ENCODE measurements at places on chromosomes 4 and X.

- DNase-seq: no peak
These were observed 260.1 kb downstream of the EVC2 start for GRCh38 chr4:5448221-5448620.

DNA sequence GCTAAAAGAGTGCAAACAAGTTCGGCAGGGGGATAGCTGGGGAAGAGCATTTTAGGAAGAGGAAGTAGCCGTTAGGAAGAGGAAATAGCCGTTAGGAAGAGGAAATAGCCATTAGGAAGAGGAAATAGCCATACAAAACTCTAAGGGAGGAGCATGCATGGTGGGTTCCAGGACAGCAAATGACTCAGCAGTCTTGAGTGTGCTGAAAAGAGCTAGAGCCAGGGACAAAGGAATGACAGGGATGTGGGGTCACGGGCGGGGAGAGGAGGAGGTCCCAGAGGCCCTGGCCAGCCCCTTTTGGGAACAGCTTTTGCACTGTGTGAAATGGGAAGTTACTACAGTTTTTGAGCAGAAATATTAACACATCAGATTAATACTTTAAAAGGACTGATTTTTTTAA lies 882.6 kb downstream of the TRIML1 start:
- DNase-seq: no peak

DNA sequence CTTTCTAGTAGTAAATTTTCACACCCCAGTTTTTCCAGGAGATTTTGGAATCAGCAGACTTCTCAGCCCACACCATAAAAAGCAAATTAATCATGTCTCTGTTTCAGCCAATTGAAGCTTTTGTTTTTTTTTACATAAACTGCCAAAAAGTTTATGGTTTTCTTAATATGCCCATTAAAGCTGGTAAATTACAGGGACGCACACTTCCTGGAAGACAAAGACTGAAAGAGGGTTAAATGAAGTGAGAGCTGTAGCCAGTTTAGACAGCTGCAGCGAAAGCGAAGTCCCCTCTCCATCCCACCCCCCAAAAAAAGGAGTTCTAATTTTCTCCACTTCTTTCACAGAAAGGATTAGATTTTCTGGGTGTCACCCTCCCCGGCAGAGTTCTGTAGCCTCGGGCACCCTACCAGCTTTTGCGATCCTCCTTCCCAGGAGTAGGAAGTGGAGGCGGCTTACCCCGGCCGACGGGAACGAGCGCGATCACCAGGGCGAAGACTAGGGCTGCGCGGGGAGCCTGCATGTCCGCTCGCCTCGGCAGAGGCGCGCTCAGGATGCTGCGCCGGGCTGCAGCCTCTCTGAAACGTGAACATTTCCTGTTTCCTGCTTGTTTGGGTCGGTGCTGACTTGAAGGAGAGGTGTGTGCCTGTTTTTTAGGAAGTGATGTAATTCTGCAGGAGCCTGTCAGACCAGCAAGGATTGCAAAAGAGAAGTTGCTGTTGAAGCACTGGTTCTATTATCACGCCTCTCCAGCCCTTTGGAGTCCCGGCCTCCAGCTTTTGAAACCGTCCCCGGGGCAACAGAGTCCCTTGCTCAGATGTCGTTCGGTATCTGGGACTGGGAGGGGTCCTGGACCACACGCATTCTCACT lies at the start of gene TMEM154:
Gene TMEM154, minus strand, starts transcription at position 584 of the 868 bp plus-strand sequence. Its CDS starts 64 bp downstream, at position 520.
- DNase-seq: peak; percentile 79

DNA sequence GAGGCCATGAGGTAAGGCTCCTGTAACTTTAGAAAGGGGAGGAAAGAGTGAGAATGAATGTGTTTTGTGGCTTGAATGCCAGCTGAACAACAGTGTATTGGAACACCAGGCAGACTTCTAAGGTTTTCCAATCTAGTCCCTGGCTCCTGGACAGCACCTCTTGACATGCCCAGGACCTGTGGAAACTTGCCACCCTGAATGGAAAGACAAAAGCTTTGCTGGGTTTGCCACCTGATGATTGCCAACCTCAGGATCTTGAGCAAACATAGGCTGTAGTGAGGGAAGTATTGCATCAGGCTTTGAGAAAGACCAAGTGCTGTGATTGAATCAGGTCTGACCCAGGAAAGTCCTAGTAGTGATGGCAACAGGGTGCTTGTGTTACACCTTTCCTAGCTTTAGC lies 1393.1 kb upstream of the DIAPH2 start:
- no peak for DNase-seq

- no peak for DNase-seq
These were observed 150.8 kb downstream of the PTTG2 start for GRCh38 chr4:38111024-38111423.

DNA sequence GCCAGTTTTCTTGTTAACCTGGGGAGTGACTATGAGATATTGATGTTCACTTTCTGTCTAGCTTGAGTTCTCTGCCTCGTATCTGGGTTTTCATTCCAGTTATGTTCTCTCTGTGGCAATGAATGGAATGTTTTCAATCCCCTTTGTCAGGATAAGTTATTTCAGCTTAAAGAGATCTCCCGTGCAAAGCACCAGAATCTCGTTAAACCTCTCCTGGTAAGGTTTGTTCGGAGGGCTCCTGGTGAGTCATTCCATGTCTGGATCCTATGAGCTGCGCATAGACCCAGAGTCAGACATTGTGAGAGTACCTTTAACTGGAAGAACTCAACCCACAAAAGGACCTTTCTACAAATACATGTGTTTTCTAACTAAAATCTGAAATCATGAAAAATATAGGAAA lies 51.0 kb downstream of the KDR start:
- DNase-seq: no peak

DNA sequence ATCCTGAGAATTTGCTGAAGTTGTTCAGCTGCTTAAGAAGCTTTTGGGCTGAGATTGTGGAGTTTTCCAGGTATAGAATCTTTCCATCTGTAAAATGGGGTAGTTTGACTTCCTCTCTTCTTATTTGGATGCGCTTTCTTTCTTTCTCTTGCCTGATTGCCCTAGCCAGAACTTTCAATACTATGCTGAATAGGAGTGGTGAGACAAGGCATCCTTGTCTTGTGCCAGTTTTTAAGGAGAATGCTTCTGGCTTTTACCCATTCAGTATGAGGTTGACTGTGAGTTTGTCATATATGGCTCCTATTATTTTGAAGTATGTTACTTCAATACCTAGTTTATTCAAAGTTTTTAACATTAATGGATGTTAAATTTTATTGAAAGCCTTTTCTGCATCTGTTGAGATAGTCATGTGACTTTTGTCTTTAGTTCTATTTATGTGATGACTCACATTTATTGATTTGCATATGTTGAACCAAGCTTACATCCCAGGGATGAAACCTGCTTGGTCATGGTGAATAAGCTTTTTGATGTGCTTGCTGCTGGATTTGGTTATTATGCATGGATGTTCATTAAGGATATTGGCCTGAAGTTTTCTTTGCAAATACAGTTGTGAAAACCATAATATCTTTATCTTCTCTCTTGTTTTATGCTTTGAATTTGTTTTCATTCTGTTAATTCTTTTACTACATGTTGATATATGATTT lies 573.8 kb upstream of the NDST4 start:
- no peak for DNase-seq

GRCh38 chrX:134821370-134821769 lies 163.1 kb upstream of the PLAC1 start:
- DNase-seq: no peak

- DNase-seq: no peak
These were observed 257.7 kb downstream of the ADAMTS3 start for GRCh38 chr4:72311291-72311690.

DNA sequence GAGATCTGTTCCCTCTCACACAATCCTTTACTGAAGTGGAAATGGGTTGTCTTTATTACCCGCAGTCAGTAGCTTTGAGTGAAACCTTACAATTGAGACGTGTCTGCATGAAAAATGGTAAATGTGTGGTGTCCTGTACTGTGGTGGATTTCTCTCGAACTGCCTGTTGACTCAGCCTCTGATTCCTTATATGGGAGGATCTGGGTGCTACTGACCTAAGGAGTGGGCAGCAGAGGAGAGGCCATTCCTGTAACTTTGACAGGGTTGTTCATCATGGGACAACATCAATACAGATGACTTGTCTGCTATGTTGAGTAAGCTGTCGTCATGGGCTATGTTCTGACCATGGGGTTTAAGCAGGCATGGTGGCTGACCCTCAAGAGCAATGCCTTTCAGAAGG lies 159.6 kb upstream of the WDR1 start:
- DNase-seq: no peak

GRCh38 chrX:15413101-15413500 lies 28.9 kb upstream of the VEGFD start:
- DNase-seq: no peak

DNA sequence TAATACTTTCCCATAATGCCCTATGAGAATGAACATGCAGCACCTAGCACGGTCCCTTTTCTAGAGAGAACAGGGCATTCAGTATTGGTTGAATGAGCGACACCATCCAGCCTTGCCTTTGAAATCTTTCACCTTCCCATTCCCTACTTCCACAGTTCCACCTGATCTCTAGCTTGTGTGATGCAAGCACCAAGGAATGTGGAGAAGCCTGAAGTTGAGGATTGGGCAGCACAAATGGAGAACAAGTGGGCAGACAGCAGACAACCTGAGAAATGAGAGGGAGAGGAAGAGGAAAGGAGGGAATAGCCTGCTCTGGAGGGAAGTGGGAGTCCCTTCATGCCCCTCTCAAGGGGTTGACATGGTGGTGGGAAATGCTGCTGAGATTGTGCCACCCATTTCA lies 365.1 kb upstream of the CXorf51A start:
- DNase-seq: no peak

GRCh38 chrX:129959493-129959832 lies 23.0 kb upstream of the BCORL1 start:
- DNase-seq: no peak

- DNase-seq: no peak
These were observed 24.0 kb upstream of the DRP2 start for GRCh38 chrX:101195442-101196173.

DNA sequence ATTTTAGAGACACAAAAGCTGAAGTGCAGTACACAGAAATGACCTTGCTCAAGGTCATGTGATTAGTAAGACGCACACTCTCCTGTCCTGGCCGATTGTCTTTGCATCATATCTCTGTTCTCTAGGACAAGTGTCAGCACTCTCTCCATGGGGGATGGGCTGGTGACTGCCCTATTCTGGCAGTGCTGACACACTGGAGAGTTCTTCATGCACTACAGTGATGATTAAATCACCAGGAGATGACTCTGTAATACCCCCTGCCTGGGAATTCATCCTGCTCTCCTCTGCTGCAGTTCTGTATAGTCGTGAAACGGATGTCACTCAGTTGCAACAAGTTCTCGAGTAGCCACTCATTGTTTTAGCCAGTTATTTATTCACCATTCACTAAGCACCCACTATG lies 5.3 kb upstream of the SHISA3 start:
- no peak for DNase-seq

DNA sequence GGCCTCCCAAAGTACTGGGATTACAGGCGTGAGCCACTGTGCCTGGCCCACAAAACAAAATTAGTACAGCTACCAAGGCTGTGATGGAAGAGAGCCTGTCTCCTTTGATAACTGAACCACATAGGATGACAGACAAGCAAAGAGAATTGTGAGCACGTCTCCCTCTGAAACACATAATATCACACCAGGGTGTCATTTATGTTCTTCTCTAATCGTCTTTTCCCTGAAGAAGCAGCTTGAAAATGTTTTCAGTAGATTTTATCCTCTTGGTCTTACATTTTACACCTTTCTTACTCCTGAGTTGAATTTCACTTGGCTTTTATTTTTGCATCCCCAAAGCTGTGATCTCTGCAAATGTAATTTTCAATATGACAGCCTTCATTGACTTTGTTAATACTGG lies 67.8 kb downstream of the TENM3 start:
- DNase-seq: no peak

GRCh38 chrX:69362354-69362753 lies 141.8 kb upstream of the NALF2 start:
- no peak for DNase-seq

GRCh38 chrX:39779952-39780783 lies 317.6 kb downstream of the BCOR start:
- no peak for DNase-seq

DNA sequence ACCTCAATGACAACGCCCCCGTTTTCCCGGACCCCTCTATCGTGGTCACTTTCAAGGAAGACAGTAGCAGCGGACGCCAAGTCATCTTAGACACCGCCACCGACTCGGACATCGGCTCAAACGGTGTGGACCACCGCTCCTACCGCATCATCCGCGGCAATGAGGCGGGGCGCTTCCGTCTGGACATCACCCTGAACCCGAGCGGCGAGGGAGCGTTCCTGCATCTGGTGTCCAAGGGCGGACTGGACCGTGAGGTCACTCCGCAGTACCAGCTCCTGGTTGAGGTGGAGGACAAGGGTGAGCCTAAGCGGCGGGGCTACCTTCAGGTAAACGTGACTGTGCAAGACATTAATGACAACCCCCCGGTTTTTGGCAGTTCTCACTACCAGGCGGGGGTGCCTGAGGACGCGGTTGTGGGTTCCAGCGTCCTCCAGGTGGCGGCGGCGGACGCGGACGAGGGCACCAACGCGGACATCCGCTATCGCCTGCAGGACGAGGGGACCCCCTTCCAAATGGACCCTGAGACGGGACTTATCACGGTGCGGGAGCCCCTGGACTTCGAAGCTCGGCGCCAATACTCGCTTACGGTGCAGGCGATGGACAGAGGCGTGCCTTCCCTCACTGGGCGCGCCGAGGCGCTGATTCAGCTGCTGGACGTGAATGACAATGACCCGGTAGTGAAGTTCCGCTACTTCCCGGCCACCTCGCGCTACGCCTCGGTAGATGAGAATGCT lies 2.2 kb downstream of the FAT4 start:
- DNase-seq: no peak

DNA sequence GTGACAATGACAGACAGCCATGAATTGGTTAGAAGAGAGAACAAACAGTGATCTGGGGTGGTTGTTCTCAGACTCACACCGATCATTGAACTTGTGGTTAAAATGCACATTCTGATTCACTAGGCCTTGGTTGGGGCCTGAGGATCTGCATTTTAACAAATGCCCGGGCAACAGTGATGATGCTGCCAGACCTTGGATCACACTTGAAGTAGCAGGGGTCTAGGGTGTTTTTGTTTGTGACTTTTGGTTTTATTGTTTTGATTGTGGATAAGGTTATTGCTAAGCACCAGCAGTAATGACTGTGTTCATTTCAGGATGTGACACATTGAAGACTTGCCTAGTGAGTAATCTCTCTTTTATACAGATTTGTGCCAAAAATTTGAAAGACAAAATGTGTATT lies 36.5 kb downstream of the TXLNG start:
- DNase-seq: no peak

- no peak for DNase-seq
These were observed 22.1 kb downstream of the DGKK start for GRCh38 chrX:50448565-50448964.

GRCh38 chr4:28015996-28016395 lies 1155.4 kb downstream of the STIM2 start:
- DNase-seq: no peak

DNA sequence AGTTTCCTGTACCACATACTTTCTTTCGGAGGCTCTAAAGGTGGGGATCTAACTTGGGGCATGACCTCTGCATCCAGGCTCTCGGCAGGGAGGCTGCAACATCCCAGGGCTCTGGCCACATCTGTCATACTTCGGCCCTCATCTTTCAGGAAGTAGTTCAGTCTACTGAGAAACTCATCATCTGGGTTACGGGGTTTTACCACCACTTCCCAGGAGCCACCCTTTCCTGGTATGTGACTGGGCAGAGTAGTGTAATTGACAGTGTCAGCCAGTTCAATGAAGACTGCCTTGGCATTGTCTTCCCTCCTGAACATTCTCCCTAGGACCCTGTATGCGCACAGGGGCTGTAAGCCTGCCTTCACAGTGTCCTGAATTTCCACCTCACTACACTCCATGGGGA lies 2.8 kb downstream of the PNMA5 start:
- no peak for DNase-seq

GRCh38 chr4:47690611-47691010 lies 147.3 kb downstream of the CORIN start:
- no peak for DNase-seq
